ENCODE measurements at places on chromosomes 7 and 10.

DNA sequence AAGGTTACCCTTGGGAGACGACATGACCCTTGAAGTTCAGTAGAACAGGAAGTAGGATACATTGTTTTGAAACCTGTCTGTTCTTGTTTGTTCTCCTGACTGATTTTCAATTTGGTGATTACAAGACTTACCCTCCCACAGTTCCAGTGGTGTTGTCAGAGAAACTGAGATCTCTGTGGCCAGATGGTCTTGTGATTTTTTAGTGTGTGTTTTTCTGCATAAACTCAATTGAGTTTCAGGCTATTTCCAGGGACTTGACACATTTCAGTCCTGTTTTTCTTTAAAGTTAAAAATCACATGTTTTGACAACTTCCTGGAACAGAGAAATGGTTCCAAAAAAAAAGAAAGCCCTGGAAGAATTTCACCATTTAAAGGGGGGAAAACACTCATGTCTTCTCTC, 22.3 kb downstream of the PIK3CG start:
- no peak for DNase-seq

DNA sequence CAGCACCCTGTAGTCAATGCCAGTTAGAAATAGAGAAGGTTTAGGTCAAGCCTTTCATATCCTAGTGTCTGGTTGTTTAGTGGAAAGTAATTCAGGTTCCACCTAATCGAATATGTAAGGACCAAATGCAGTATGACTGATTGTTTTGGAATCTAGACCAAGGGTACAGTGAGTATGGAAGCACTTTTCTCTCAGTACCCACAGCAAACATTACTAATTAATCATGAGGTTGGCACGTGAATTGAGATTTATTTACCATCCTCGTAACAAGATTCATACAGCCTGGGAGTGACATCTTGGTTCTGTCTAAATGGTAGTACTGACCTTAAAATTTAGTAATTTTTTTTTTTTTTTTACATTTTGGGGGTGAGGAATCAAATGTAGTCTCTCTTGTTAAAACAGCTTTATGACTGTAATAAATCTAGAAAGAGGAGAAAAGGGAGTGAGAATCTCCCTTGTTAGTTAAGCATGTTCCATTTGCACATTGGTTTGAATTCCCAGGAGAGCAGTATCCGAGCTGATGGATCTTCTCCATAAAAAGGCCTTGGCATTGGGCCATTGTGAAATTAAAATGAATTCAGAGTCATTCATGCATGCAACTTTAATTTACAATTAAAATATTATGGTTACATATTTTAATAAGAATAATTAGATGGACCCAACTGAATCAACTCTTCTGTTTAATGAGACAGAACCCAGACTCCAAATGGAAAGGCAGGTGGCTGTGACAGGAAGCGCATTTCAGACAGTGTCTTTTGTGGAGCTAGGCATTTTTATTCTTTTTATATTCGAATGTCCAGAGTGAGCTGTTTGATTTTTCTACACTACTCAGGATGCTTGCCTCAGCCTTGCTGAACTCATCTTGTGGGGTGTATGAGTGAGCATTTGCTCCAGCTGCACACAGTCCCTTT, 57.6 kb downstream of the SNX10 start:
- no peak for DNase-seq

- DNase-seq = peak; percentile 78
Measured at GRCh38 chr7:47327698-47328391, 254.1 kb downstream of the TNS3 start.

DNA sequence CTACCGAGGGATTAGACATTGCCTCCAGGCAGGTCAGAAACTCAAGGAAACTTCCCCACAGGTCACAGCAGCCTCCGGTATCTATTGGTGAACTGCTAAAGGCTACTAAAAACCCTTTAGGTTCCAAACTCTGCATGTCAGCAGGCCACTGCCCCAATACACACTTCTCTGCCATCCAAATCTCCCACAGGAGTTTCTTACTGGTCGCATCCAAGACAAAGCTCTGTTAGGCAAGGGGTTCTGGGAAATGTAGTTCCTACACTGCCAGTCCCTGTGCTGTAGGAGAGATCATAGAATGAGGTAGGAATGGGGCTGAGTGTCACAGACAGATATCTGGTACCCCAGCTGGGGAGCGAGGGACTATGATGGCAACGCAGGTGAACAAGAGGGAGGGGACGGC, 757.0 kb upstream of the C7orf33 start:
- no peak for DNase-seq

- no peak for DNase-seq
Measured at GRCh38 chr7:131225619-131226513, 101.8 kb upstream of the MKLN1 start.

- no peak for DNase-seq
Measured at GRCh38 chr10:95475827-95476468, 85.2 kb downstream of the SORBS1 start.

DNA sequence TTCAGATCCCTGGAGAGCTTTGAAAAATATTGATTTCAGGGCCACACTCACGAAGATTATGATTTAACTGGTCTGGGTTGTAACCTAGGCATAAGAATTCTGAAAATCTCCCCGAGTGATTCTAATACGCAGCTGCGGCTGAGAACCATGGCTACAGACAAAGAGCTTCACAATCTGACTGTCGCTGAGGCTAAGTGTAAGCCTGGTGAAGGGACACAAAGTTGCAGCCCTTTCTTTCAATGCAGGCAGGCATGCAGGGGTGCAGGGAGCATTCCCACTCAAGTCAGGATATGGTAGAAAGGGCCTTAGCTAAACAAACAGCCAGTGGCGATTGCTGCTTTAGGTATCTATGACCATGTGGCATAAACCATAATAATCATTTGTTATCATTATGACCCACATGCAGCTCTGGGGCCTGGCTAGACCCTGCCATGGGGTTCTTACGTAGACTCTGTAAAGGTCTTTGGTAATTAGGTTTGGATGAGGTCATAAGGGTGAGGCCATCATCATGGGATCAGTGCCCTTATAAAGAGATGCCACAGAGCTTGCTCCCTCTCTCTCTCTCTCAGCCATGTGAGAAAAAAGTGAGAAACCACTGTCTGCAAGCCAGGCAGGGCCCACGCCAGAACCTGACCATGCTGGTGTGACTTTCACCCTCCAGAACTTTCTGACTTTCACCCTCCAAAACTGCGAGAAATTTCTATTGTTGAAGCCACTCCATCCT, 88.4 kb upstream of the LANCL2 start:
- DNase-seq = no peak

GRCh38 chr7:15461576-15461975, 100.2 kb downstream of the AGMO start:
- DNase-seq = no peak

- DNase-seq = no peak
Measured at GRCh38 chr7:128211626-128212025, 29.5 kb upstream of the LEP start.

GRCh38 chr10:15197276-15197675, 28.8 kb upstream of the NMT2 start:
- no peak for DNase-seq

GRCh38 chr7:108515630-108516029, 10.3 kb downstream of the PNPLA8 start:
- DNase-seq = no peak

GRCh38 chr7:77839919-77840318, 41.3 kb downstream of the PHTF2 start:
- no peak for DNase-seq

GRCh38 chr7:108860615-108861014, 290.9 kb downstream of the DNAJB9 start:
- DNase-seq = no peak

DNA sequence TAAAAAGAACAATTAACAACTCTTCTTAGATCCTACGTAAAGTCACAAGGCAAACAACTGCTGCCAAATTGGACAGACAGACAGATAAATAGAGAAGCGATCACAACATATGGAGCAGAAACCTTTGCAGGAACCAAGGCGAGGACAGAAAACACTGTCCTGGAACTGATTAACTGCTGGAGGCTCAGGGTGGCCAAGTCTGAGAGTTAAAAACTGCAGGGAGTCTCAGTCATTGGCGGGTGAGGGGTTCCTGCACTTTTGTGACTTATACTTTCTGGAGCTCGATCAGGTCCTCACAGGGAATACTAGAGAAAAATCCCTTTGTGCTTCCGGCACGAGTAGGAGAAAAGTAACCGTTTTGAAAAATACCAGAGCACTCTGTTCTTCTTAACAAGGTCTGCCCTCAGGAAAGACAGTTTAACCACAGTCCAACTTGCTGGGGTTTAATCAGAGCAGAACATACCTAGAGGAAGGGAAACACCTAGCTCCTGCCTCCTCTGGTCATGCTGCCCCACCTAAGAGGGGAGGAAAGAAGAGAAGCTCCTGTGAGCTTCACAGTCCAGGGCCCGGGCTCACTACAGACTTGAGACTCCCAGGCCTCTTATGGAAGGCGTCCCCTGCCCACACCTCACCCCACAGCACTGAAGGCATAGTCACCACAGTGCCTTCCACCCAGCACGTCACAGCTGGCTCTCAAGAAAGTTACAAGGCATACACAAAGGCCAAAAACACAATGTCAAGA, 74.9 kb downstream of the LARP4B start:
- DNase-seq = no peak

DNA sequence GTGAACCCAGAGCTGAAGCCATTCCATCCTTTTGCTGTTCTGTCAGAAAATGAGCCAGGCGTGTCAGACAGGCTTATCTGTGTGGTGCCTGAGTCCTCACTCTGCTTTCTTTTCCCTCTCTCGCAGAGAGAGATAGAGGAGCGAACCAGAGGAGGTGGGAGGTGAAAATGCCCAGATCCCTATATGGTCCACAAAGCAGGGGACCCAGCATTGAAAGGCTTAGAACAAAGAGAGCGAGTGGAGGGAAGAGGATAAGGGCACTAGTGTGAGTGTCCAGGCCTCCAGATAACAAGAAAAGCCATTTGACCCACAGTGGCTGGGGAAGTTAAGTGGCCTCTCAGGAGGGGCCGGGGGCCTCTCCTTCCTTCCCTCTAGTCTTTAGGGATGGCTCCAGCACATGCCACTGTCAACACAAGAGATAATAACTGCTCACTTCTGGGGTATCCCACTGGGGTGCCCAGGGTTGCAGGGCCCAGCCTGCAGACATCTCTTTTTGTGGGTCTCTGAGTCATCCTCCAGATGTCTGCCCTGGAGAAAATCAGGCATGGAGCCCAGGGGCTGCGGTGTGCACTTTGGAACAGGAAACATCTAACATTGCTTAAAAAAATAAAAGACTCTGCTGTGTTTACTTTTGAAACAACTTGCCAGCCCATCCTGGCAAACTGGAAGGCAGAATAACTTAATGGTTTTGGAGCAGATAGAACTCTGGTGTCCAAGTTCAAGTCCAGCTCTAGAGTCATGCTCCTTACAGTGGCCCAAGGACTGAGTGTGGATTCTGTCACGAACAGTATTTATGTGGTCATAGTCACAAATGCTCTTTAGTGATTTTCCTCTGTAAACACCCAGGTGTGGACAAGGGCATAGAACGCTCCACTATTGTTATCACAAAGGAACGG, 189.5 kb downstream of the CXCL12 start:
- DNase-seq = no peak

DNA sequence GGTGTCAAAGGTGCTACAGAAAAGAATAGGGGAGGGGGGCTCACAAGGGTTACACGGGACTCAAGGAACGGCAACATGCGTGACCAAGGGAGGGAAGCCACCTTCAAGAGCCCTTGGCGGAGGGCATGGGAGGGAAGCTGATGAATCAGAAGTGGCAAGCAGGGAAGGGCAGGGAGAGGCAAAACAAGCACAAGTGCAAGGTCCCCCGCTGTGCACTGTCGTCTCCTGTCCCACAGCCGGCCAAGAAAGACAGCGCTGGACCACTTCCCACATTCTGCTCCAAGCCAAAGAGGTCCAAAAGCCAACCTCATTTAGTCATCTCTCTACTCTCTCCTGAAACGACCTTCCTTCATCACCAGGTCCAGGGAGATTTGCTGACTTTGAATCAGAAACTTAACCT, 102.7 kb downstream of the CALN1 start:
- no peak for DNase-seq

DNA sequence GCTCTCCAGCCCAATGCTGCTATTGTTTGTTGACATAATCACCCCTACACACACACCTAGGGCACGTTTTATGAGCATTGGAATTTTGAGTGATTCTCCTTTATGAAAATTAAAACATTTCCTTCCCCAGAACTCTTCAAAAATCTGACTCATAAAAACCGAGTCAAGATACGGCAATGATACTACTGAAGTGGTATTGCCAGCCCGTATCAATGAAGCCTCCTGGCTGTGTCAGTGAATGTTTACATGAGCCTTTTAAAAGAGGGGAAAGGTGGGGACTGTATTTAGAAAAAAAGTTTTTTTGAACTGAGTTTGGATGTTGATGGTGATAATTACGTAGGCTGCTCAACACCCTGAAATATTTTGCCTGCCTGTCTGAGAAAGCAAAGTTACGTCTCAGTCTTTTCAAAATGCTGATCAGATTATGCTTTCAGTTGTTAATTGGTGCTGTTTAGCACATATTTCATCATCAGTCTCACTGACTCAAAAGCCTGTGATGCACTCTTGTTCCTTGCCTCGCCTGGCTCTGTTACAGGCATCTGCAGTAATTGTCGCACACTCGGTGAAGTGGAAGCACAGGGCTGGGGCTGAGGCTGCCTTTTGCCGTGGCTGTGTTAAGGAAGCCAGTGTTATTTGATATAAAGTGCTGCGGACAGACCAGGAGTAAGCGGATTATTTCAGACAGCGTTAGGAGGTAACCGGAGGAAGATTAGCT, 157.4 kb upstream of the TCF7L2 start:
- DNase-seq = no peak

DNA sequence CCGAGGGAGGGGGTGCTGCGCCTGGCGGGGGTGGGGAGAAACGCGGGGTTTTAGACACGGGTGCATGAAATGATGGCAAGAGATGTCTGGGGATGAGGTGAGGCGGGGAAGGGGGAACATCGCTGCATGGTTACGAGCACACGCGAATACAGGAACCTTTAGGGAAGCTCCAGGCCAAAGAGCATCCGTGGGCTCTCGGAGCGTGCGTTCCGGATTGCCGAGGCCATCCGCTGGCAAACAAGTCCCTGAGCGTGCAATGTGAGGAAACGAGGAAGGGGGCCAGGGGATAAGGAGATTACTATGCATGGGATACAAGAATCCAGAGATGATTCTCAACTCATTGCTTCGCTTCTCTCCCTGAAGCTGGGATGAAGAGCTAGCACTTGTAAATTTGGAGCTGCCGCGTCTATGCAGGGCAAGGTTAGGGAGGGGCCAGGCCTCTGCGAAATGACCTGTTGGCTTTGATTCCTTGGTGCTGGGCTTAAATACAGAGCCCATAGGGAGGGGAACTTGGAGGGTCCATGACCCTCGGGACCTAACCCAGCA, 520 bp upstream of the WNT2 start:
- no peak for DNase-seq

- DNase-seq = no peak
Measured at GRCh38 chr10:78806681-78807221, 262.0 kb upstream of the ZMIZ1 start.

- no peak for DNase-seq
Measured at GRCh38 chr7:5711409-5711808, 70.1 kb downstream of the RNF216 start.

DNA sequence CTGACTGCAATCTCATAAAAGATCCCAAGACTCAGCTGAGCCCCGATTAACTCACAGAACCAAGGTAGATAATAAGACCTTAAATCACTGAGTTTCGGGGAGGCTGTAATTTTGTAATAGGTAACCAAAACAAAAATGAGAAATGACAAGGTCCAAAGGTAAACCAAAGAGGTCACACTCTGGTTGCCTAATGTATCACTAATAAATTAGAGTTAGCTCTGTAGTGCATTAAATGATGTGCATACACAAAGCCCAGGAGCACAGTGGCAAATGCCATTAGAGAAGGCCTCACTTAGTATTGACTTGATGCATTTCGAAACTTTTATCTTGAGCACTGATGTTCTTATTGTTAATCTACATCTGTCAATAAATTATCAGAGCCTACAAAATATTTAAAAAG, 237.7 kb upstream of the CCDC6 start:
- no peak for DNase-seq

- DNase-seq = no peak
Measured at GRCh38 chr10:100805543-100806355, 60.4 kb downstream of the PAX2 start.

Measured in type B pancreatic cell (in vitro differentiated cells).